ENCODE measurements at places on chromosomes 4 and X.

- peak; percentile 2 for DNase-seq
These were observed 95.4 kb downstream of the COL25A1 start for GRCh38 chr4:109207061-109207460.

- no peak for DNase-seq
These were observed 729.3 kb upstream of the ACTRT1 start for GRCh38 chrX:128781506-128781905.

DNA sequence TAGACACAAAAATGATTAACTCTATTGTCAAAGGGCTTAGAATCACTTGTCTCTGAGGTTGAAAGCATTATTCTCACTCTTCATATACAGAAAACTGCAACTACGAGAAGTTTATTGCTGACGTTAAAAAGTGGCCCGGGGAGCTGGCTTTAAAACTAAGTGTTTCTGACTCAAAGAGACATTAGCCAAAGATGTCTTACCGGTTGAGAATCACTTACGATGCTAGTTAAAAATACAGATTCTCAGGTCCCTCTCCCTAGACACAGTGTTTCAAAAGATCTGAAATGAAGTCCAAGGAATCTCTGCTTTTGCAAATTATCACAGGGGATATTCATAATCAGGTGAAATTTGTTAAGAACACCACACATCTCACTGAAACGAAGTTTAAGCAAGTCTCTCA lies 1.2 kb downstream of the GNPDA2 start:
- DNase-seq, result no peak

DNA sequence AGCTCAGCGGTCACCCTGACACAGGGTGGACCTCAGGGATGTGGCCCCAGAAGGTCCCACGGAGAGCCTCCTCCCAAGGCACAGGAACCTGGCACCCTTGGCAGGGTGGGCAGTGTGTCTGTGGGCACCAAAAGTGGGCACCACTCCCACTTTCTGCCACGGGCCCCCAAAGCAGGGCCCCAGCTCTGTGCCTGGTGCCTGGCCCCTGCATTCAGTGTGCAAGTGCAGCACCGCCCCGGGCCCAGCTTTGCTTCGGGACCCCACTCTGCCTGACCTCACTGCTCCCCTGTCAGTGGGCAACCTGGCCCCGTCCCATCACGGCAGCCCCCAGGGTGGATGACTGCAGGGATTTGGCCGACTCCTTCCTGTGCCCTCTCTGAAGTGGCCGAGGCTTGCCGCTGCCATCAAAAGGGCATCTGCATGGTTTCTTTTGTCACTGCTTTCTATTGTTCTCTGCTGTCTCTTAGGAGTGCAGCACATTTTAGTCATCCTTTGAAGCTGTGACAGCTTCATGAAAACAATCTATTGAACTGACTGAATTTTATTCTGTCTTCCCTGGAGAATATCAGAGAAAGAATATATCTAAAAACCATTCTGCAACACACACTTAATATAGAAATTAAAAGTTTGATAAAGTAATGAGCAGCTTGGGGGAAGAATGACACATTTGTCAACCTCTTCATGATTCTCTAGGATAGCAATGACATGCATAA lies 302.4 kb downstream of the FAM47B start:
- no peak for DNase-seq

DNA sequence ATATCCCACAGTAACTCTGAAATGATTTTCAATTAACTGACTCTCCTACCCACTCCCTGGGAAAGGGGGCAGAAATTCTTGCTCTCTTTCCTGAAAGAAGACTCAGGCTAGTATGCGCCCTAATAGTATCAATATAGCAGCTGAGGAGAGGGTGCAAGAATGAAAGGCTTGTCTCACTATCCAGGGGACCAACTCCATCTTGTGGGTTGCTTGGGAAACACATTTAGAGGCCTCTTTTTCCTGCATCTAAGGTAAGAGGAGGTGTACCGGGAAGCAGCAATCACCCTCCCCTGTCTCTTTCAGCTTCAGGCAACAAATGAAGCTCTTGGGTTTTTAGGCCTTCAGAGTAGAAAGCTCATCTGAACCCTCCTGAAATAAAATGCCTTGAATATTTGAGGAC lies 11.3 kb downstream of the TMEM255A start:
- no peak for DNase-seq

- no peak for DNase-seq
These were observed 23.9 kb downstream of the MOB1B start for GRCh38 chr4:70925899-70926635.

GRCh38 chrX:47316276-47317025 lies 53.9 kb upstream of the ZNF157 start:
- no peak for DNase-seq

- DNase-seq, result no peak
These were observed 59.2 kb upstream of the PARM1 start for GRCh38 chr4:74873545-74874301.

- DNase-seq, result no peak
These were observed 17.0 kb upstream of the SLAIN2 start for GRCh38 chr4:48324281-48324680.

- no peak for DNase-seq
These were observed 109.8 kb downstream of the CEP135 start for GRCh38 chr4:56058555-56058954.
